ENCODE measurements at places on chromosomes 4 and X. TPM values are rescaled to one million over a fixed set of nuclear protein-coding genes. Genes with fewer than 3 reads are reported as not detected.

TMPRSS11A gene
- total RNA-seq: 107 TPM

KLHL2 gene
- total RNA-seq: 25.6 TPM

GAR1 gene
- total RNA-seq: 12.2 TPM

PWWP3B gene
- total RNA-seq: not detected

ART3 gene
- 2.7 TPM for total RNA-seq

TRIML2 gene
- total RNA-seq: not detected

VEGFD gene
- total RNA-seq: 1.1 TPM

NUDT10 gene
- 1.4 TPM for total RNA-seq

GAGE1 gene
- not detected for total RNA-seq

TCEAL4 gene
- 48.4 TPM for total RNA-seq

UGT2B10 gene
- not detected for total RNA-seq

SNX12 gene
- 39.6 TPM for total RNA-seq

PPID gene
- total RNA-seq: 21.7 TPM

RASSF6 gene
- total RNA-seq: 2.6 TPM

NPNT gene
- total RNA-seq: 16.0 TPM

FGF13 gene
- total RNA-seq: 0.48 TPM

AREG gene
- 51.4 TPM for total RNA-seq

TLR3 gene
- 2.8 TPM for total RNA-seq

ABLIM2 gene
- 26.7 TPM for total RNA-seq

PTTG2 gene
- not detected for total RNA-seq

DMRTC1 gene
- total RNA-seq: not detected

SLC6A8 gene
- 36.2 TPM for total RNA-seq

Data from esophagus squamous epithelium (tissue), 5 donors.